ENCODE measurements at places on chromosomes 6 and 20. TPM values are rescaled to one million over a fixed set of nuclear protein-coding genes. Genes with fewer than 3 reads are reported as not detected.
A peak's percentile ranks its signal among the peaks of the same experiment; 100 is the strongest.

SLC17A3 gene
- not detected for total RNA-seq

- peak overlapping the region; percentile 97 for H3K4me3 ChIP-seq
- H3K4me1 ChIP-seq = peaks cover 15% of the 10 kb centered on the region
- peak overlapping the region; percentile 94 for H3K27ac ChIP-seq
Measured at GRCh38 chr6:143843677-143843999, 500 bp downstream of the LTV1 start.

DNA sequence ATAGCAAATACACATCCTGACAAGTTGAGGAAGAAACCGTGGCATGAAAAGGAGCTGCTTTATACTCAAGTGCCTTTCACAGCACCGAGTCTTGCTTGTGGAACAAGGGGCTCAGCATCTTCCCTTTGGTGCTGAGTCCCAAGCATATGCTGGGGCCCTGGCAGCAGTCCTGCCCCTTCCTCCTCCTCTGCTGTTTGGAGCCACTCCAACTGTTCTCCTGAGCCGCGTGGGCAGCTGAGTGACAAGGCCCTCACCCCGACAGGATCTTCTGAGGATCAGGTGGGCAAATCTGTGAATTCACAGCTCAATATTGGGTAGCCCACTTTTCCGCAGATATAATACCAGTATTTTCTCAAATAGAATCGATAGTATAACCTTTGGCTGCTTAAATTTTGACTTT, 24.7 kb downstream of the DACT2 start:
- H3K4me3 ChIP-seq = no peak overlapping the region
- no peak for DNase-seq
- H3K27me3 ChIP-seq = peaks cover 13% of the 10 kb centered on the region
- H3K4me1 ChIP-seq = no peaks in the 10 kb centered on the region

GRCh38 chr6:167736486-167737204, 90.1 kb upstream of the AFDN start:
- peaks cover 13% of the 10 kb centered on the region for H3K27me3 ChIP-seq
- no peak overlapping the region for H3K4me3 ChIP-seq
- DNase-seq = peak; percentile 59
- H3K36me3 ChIP-seq = peaks cover 3% of the 10 kb centered on the region
- H3K4me1 ChIP-seq = peaks cover 12% of the 10 kb centered on the region

RHAG gene
- not detected for total RNA-seq

PLN gene
- total RNA-seq = 0.45 TPM

SAMD10 gene
- 16.9 TPM for total RNA-seq

GRCh38 chr6:25050356-25050755, 114.6 kb upstream of the RIPOR2 start:
- H3K4me3 ChIP-seq = no peak overlapping the region
- DNase-seq = no peak
- no peak overlapping the region for H3K27ac ChIP-seq
- no peaks in the 10 kb centered on the region for H3K36me3 ChIP-seq
- peaks cover 3% of the 10 kb centered on the region for H3K27me3 ChIP-seq

GRCh38 chr20:31542201-31542842, 28.1 kb downstream of the HM13 start:
- H3K36me3 ChIP-seq = peaks cover 31% of the 10 kb centered on the region
- H3K4me3 ChIP-seq = peak overlapping the region; percentile 0
- peak overlapping the region; percentile 80 for H3K27ac ChIP-seq
- DNase-seq = no peak
- peaks cover 25% of the 10 kb centered on the region for H3K4me1 ChIP-seq

GRIK2 gene
- total RNA-seq = 4.8 TPM

- H3K27me3 ChIP-seq = no peaks in the 10 kb centered on the region
- DNase-seq = no peak
- no peak overlapping the region for H3K27ac ChIP-seq
- H3K36me3 ChIP-seq = peaks cover 6% of the 10 kb centered on the region
Measured at GRCh38 chr6:116298973-116299372, 19.2 kb upstream of the TSPYL1 start.

- H3K4me3 ChIP-seq = no peak overlapping the region
- peaks cover 20% of the 10 kb centered on the region for H3K4me1 ChIP-seq
- DNase-seq = no peak
Measured at GRCh38 chr6:95581073-95581472, 3.7 kb downstream of the MANEA start.

GRCh38 chr6:21610341-21610740, 16.8 kb downstream of the SOX4 start:
- H3K4me3 ChIP-seq = no peak overlapping the region
- peaks cover 30% of the 10 kb centered on the region for H3K4me1 ChIP-seq
- no peaks in the 10 kb centered on the region for H3K27me3 ChIP-seq
- H3K36me3 ChIP-seq = peaks cover 7% of the 10 kb centered on the region
- no peak overlapping the region for H3K27ac ChIP-seq
- no peak for DNase-seq
